ENCODE measurements at places on chromosomes 11 and 22.

GRCh38 chr11:8243458-8243857, 20.2 kb downstream of the LMO1 start:
- no peak for DNase-seq

DNA sequence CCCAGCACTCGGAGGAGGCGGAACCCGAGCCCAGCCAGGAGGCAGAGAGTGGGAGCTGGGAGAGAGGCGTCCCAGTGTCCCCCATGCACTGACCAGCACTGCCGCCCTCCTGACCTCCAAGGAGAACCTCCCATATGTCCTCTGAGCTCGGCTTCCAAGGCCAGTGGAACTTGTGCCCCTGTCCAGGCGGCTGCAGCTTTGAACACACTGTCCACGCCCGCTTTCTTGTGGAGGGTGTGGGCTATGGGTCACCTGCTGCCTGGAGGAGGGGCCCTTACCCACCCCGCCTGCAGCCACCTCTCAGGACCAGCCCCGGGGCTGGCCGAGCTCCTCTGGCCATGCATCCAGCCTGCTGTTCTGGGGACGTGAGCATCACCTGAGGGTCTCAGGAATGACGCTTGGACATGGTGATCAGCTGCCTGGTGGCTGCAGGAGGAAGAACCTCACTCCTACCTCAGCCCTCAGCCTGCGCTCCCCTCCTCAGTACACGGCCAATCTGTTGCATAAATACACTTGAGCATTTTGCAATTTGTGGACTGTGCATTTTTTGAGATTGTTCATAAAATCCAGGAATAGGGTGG, 22.2 kb upstream of the MUC5B start:
- no peak for DNase-seq

- DNase-seq, result no peak
Measured at GRCh38 chr11:2688381-2689231, 11.2 kb downstream of the KCNQ1OT1 start.

DNA sequence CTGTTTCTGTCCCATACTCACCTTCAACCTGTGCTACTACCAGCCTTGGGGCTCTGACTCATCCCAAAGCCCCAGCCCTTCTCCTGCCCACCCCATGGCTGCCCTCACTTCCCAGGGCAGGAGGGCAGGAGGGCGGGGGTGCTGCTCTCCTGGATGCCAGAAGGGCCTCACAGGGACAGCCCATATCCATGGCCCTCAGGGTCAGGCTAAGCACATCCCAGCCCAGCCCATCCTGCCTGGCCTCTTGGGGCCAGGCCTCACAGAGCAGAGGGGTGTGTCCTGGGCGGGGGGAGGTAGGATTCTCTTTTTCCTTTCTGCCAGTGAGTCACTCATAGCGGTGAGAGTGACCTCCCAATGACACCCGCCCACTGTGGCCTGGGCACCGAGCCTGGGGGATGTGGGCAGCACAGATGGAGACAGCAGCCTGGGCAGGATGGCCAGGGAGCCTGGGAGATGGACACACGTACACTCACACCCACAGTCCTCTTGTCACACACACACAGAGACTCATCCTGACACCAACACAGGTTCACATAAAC, 2.4 kb downstream of the LTBP3 start:
- no peak for DNase-seq

- no peak for DNase-seq
Measured at GRCh38 chr22:30605449-30606110, 1.4 kb upstream of the TCN2 start.
